Activated T-helper 2 cell treated with anti-CD3 and anti-CD28 coated beads, Interferon-gamma antibody, Interleukin-2, Interleukin-4, amounts not matched to agents 10 μg/mL and 5 μg/mL and 100 μg/mL, durations not matched to agents 14 hours and 24 hours and 36 hours (primary cell): ENCODE measurements at places on chromosomes 16 and 17. TPM values are rescaled to one million over a fixed set of nuclear protein-coding genes. Genes with fewer than 3 reads are reported as not detected.

DNA sequence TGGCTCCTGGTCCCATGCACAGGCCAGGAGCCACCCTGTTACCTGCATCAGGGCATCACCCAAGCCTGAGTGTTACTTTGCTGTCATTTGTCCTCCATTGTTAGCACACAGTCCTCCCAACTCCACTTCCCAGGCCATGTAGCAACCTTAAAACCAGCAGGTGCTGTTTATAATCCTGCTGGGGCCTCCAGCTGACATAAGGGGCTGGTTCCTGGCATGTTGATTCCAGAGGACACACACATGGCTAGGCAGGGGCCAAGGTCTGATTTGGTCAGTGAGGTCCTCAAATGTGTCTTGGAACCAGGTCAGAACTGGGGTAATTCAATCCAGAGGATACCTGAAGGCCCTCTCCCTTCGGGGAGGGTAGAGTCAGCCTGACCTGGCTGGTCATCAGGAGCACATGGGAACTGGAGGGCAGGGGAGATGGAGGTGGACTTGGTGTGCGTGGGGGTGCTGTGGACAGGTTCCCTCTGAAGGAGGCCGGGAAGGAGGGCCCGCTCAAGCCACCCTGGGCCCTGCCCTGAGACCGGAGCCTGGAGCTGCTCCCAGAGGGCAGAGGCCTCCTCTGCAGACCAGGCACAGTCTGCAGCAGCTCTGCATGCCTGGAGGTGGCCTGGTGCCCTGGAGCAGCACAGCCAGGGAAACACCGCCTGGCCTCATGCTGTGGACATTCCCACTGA is 6.6 kb downstream of the ADORA2B start:
- peaks cover 38% of the 10 kb centered on the region for H3K27me3 ChIP-seq
- peaks cover 13% of the 10 kb centered on the region for H3K4me1 ChIP-seq
- no peaks in the 10 kb centered on the region for H3K36me3 ChIP-seq
- no peak overlapping the region for H3K4me3 ChIP-seq
- no peak for DNase-seq
- no peak overlapping the region for H3K27ac ChIP-seq

GRCh38 chr16:273547-274421 is 2.0 kb downstream of the RGS11 start:
- H3K27ac ChIP-seq: no peak overlapping the region
- peaks cover 20% of the 10 kb centered on the region for H3K27me3 ChIP-seq
- no peak overlapping the region for H3K4me3 ChIP-seq
- no peaks in the 10 kb centered on the region for H3K36me3 ChIP-seq

GRCh38 chr16:4273858-4274311 is 1.1 kb upstream of the TFAP4 start:
- no peak for DNase-seq
- peak overlapping the region; percentile 79 for H3K4me3 ChIP-seq
- peaks cover 6% of the 10 kb centered on the region for H3K4me1 ChIP-seq
- no peaks in the 10 kb centered on the region for H3K27me3 ChIP-seq

DNA sequence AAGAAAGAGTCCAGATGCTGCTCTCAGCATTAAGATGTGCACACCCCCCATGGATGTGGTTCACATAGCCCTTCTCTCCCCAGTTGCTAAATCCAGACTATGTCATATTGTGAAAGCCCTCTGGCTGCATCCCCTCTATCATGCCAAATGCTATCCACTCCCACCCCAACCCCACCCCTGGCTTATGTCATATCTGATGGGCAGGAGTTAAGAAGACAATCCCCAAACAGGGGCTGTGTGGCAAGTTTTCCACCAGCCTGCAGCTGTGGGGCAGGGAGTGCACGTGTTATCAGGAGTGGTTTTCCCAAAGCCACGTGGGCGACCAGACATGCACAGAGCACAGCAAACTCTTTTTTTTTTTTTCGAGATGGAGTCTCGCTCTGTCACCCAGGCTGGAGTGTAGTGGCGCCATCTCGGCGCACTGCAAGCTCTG is 10.0 kb downstream of the FAM117A start:
- peaks cover 22% of the 10 kb centered on the region for H3K36me3 ChIP-seq
- H3K4me1 ChIP-seq: peaks cover 37% of the 10 kb centered on the region
- no peak for DNase-seq
- no peak overlapping the region for H3K27ac ChIP-seq
- no peaks in the 10 kb centered on the region for H3K27me3 ChIP-seq
- H3K4me3 ChIP-seq: no peak overlapping the region

DNA sequence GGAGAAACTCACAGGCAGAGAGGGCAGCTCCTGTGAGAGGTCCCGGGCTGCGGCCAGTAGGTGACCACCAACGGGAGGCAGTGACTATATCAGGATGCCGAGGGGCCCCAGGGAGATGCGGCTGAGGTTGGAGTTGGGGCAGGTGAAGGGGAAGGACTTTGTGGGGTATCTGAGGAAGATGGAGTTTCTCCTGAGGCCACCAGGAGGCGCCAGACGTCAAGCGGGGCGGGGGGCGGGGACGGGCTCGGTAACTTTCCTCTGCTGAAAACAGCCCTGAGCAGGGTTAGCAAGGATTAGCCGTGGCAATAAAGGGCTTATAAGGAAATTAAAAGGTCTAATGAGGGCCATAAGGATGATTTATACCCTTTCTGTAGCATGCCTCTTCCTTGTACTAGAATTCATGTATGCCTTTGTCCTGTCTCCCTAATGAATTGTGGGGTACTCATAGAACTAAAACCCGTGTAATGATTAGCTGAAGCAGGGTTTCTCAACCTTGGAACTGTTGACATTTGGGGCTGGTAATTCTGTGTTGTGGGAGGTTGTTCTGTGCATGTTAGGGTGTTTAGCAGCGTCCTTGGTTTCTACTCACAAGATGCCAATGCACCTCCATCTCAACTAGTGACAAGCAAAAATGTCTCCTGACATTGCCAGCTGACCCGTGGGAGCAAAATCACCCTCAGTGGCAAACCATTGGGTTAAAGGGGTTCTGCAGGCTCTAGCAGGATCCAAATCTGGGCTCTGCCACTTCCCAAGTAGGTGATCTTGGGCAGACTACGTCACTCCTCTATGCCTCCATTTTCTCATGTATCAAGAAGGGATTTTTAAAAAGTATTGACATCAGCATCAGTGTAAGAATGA is 74.8 kb upstream of the GRIN2A start:
- H3K4me3 ChIP-seq: no peak overlapping the region
- peaks cover 3% of the 10 kb centered on the region for H3K27me3 ChIP-seq
- DNase-seq: peak; percentile 12
- H3K36me3 ChIP-seq: no peaks in the 10 kb centered on the region

GRCh38 chr17:48441862-48442261 is 11.8 kb upstream of the SKAP1 start:
- no peaks in the 10 kb centered on the region for H3K27me3 ChIP-seq
- DNase-seq: no peak
- H3K36me3 ChIP-seq: peaks cover 16% of the 10 kb centered on the region
- peak overlapping the region; percentile 79 for H3K27ac ChIP-seq
- peak overlapping the region; percentile 17 for H3K4me3 ChIP-seq

DNA sequence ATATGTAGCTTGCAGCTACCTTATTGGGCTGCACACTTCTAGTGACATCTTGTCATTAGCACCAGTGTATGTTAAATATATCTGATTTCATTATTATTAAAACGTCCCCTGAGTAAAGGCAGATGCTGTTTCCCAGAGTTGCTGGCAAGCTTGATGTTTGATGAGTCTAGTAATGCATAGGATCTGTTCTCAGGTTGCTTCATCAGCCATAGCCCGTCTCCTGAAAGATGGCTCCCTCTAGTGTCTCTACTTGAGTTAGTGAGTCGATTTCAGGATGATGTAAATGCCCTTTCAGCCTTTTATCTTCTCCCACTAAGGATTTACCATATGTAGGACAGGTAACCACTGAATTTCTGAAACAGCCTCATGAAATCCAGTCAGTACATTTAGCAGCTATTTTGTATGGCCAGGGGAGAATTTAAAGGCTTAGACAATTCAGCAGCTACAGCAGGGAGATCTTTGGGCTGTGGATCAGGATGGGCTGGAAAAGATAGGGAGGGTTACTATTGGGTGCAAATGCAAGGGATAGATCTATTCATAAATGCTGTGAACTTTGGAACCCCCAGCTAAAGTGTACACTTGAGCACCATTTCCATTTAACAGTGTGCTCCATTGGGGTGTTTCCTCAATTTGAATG is 376.3 kb downstream of the CNTNAP4 start:
- no peak for DNase-seq
- H3K27me3 ChIP-seq: no peaks in the 10 kb centered on the region
- H3K4me3 ChIP-seq: no peak overlapping the region
- no peak overlapping the region for H3K27ac ChIP-seq
- no peaks in the 10 kb centered on the region for H3K4me1 ChIP-seq

DNA sequence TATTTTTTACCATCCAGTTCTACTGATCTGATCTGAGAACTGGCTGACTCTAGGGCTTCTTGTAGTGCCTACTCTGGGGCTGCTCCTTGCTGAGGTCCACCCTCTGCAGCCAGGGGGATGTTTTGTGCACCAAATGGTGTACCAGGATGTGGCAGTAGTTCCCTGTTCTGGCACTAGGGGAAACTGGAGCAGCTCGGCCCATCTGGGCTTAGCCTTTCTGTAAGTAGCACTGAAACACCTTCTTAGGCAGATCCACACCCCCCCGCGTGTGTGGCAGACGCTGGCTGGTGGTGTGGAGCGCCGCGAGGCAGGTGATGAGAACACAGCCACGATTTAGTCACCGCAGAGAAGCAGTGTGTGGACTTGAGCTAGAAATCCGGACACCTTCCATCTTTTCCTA is 17.0 kb downstream of the DUSP14 start:
- DNase-seq: no peak
- peaks cover 3% of the 10 kb centered on the region for H3K36me3 ChIP-seq
- H3K4me1 ChIP-seq: peaks cover 12% of the 10 kb centered on the region
- no peaks in the 10 kb centered on the region for H3K27me3 ChIP-seq
- no peak overlapping the region for H3K27ac ChIP-seq

DNA sequence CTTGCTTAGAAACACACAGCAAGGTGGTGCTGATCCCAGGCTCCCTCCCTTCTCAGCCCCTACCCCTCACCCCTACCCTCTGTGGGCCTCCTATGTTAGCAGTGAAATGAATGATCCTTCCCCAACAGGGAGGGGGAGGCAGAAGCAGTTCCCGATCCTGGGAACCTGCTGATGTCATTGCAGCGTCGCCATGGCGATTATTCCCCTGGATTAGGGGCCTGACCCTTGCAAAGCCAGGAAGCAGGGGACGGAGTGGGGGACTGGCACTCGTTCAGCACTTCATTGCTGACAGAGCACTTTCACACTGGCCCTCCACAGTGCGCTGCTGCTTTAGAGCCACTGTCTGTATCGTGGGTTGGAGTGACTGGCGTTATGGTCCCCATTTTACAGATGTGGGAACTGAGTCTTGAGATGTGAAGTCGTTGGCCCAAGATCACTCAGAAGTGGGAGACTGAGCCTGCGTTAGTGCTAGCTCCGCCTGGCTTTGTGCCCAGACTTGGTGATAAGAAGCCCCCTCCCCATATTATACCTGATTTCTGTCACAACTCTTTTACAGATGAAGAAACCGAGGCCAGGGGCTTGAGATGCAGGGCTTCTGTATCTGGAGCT is 26.6 kb downstream of the LASP1 start:
- peaks cover 76% of the 10 kb centered on the region for H3K36me3 ChIP-seq
- peaks cover 60% of the 10 kb centered on the region for H3K4me1 ChIP-seq
- no peaks in the 10 kb centered on the region for H3K27me3 ChIP-seq
- peak overlapping the region; percentile 98 for H3K27ac ChIP-seq
- no peak for DNase-seq

DNA sequence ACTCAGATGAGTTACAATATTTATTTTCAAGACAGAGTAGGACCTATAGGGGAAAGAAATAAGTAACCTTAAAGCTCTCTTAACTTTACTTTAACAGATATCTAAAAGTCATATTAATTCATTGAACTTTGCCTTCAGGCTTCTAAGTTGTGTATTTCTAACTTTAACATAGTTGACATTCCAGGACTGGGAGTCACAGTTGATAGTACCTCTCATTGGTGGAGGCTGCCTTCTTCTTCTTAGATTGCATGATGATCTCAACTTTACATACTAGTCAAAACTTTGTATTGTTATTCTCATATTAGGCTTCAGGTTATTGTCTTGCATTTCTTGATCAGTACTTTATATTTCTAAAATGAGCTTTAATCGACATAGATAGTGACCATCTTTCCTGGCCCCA is 350.1 kb upstream of the KIF2B start:
- no peaks in the 10 kb centered on the region for H3K36me3 ChIP-seq
- no peak for DNase-seq
- H3K27me3 ChIP-seq: no peaks in the 10 kb centered on the region
- H3K4me3 ChIP-seq: no peak overlapping the region

GRCh38 chr16:30748634-30749445 is 615 bp downstream of the PHKG2 start:
- H3K27ac ChIP-seq: peak overlapping the region; percentile 78
- H3K4me1 ChIP-seq: peaks cover 18% of the 10 kb centered on the region
- no peaks in the 10 kb centered on the region for H3K27me3 ChIP-seq
- peaks cover 34% of the 10 kb centered on the region for H3K36me3 ChIP-seq
- H3K4me3 ChIP-seq: peak overlapping the region; percentile 94
- no peak for DNase-seq

- H3K36me3 ChIP-seq: no peaks in the 10 kb centered on the region
- peaks cover 12% of the 10 kb centered on the region for H3K27me3 ChIP-seq
- H3K27ac ChIP-seq: no peak overlapping the region
- H3K4me1 ChIP-seq: no peaks in the 10 kb centered on the region
- no peak overlapping the region for H3K4me3 ChIP-seq
- DNase-seq: no peak
Measured at GRCh38 chr17:73971127-73971526, 232.4 kb upstream of the RPL38 start.

DNA sequence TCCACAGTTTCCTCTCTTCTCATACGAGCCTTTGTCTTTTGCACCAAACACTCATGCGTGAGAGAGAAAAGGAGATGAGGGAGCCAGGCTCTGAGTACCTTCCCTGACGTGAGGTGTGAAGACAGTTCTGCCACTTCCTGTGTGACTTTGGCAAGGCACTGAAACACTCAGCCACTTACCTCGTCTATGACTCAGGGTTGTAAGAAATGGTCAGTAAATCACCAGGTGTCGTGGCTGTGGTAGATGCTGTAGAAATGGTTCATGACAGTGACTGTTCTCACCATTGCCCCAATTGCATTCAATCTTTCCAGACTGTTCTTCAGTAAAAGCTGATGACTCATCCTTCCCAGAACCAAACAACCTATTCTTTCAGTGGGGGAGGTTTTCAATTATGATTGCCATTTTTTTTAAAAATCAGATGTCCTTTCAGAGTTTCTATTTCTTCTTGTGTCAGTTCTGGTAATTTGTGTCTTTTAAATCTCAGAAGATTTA is 49.2 kb upstream of the CBFA2T3 start:
- H3K27ac ChIP-seq: peak overlapping the region; percentile 75
- H3K36me3 ChIP-seq: peaks cover 14% of the 10 kb centered on the region
- H3K27me3 ChIP-seq: no peaks in the 10 kb centered on the region

GRCh38 chr17:83147280-83147679 is 67.9 kb downstream of the METRNL start:
- H3K36me3 ChIP-seq: no peaks in the 10 kb centered on the region
- H3K4me1 ChIP-seq: peaks cover 22% of the 10 kb centered on the region
- DNase-seq: no peak
- H3K27ac ChIP-seq: no peak overlapping the region
- H3K4me3 ChIP-seq: no peak overlapping the region

Gene CLEC10A
- not detected in 2 replicates for total RNA-seq

Gene PRKCB
- total RNA-seq: 69.0 and 69.5 TPM in 2 replicates

Gene SRCIN1
- total RNA-seq: 0.14 and 0.16 TPM in 2 replicates

Gene C16orf92
- not detected in 2 replicates for total RNA-seq

Gene FMNL1
- total RNA-seq: 469 and 475 TPM in 2 replicates
